ENCODE measurements at places on chromosomes 4 and X. TPM values are rescaled to one million over a fixed set of nuclear protein-coding genes. Genes with fewer than 3 reads are reported as not detected.

The OTC gene
- not detected for total RNA-seq

The CT45A1 gene
- total RNA-seq: not detected

The C1QTNF7 gene
- 0.50 TPM for total RNA-seq

The PTPN13 gene
- 68.5 TPM for total RNA-seq

The GAGE12F gene
- total RNA-seq: not detected

The GIMD1 gene
- total RNA-seq: not detected

The TECRL gene
- not detected for total RNA-seq
